ENCODE measurements at places on chromosomes 4 and X.

DNA sequence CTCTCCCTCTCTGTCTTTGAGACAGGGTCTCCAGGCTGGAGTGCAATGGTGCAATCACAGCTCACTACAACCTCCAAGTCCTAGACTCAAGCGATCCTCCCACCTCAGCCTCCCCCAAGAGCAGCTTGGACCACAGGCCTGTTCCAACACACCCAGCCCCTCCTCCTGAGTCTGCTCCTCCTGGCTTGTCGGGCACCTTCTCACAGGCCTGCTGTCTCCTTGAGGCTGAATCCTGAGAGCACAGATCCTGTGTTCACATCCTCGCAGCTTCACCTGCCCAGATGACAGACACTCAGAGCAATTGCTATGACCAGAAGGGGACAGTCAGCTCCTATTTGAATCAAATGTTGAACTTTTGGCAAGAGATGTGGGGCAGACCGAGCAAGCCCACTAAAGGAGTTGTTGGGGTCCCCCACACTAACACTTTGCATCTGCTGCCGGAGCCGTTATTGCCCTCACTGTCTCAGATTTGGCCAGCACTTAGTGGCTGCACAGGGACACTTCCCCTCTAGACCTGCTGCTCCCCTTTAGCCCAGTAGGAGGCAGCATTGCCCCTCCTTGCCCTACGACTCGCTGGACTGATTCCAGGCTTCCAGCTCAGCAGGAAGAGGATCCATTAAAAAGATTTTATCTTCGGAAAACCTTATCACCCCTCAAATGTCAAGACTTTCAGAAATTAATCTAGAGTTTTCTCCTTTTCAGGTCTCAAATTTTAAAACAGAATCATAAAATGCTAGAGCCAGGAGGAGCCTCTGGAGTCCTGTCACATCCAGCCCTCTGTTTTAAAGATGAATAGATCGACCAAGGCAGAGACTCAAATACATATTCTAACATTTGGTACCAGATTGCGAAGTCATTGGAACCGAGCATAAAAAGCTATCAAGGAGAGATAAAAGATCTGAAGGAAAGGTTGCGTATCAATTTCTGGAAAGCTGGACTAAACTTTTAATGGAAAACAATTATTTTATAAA lies 113.7 kb downstream of the USP46 start:
- peak; percentile 81 for DNase-seq

- no peak for DNase-seq
Measured at GRCh38 chr4:106704253-106704870, 331.8 kb downstream of the DKK2 start.

DNA sequence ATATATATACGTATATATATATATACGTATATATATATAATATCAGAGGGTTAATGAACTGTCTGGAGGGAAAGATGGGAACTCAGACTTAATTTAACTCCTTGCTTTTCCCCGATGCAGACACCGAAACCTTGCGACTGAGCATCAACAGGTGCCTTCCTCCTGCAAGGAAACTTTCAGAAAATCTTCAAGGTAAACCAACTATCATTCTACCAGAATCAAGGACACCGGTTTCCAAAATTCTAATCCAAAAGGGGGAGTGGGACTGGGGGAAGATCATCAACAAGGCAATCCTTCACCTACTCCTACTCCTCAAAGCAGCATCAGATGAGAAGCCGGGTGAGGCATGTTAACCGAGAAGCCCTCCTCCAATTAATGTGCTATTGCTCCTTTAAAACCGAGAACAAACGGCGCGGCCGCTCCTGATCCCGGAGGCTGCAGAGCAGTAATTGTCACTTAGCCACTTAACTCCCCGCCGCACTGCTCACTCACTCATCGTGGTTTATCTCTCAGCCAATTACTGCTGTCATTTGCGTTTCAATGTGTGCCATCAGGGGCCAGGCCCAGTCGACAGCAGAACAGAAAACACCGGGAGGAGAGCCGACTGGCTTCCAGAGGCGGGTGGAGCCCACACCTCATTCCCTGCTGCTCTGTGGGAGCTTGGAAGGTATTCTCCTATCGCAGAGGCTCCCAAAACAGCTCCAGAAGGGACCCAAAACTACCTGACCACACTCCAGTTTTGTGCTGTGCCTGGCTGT lies 61.7 kb downstream of the MAML3 start:
- no peak for DNase-seq

GRCh38 chr4:98433691-98434090 lies 172.5 kb downstream of the RAP1GDS1 start:
- no peak for DNase-seq

DNA sequence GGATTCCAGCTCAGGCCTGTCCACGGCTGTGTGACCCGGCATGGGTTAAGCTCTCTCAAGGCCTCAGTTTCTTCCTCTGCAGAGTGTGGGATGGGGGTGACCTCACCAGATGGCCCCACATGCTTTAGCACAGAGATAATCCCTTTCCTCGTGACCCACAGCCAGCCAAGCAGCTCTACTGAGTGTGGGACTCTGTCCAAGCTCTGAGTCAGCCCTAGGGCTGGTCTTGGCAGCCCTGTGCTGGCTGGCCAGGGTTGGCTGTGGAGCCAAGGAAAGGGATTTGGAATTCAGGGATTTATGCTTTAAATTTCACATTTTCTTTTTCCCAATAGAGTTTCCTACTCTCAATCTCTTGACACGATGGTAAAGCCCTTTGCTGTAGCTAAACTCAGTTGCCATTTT lies 19.7 kb upstream of the SPON2 start:
- DNase-seq = peak; percentile 88

DNA sequence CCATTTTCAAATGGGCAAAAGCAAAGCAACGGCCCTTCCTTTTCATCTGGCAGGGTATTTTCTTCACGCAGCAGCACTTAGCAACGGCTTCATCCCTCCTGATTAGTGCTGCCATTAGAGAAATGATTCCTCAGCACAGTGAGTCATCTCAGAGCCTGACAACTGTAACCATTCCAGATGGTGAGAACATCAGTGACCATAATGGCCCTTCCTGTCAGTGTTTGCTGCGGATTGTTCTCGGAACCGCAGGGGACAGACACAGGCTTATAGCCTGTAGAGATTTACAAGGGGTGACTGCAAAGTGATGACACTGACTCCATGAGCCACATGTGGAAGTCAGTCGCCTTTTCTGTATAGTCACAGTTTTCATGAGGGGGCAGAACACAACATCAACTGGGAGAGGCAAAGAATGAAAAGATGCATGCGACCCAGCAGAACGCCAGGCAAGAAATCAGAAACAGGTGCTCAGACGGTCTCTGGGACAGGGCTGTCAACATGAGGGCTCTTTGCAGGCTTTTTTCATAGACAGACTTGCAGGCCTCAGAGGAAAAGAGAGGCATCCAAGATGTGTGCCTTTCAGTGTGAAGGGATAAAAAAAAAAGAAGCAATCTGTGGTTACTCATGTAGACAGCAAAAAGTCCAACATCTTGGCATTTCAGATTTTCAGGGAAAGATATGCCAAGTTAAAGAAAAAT lies 69.9 kb upstream of the FBXW7 start:
- DNase-seq = no peak

GRCh38 chr4:1155314-1155713 lies 17.1 kb downstream of the SPON2 start:
- no peak for DNase-seq

- DNase-seq = no peak
Measured at GRCh38 chr4:105092356-105092755, 54.3 kb upstream of the TET2 start.

GRCh38 chrX:44113337-44113736 lies 140.1 kb upstream of the NDP start:
- no peak for DNase-seq

GRCh38 chrX:131219271-131219670 lies 69.8 kb downstream of the IGSF1 start:
- no peak for DNase-seq

DNA sequence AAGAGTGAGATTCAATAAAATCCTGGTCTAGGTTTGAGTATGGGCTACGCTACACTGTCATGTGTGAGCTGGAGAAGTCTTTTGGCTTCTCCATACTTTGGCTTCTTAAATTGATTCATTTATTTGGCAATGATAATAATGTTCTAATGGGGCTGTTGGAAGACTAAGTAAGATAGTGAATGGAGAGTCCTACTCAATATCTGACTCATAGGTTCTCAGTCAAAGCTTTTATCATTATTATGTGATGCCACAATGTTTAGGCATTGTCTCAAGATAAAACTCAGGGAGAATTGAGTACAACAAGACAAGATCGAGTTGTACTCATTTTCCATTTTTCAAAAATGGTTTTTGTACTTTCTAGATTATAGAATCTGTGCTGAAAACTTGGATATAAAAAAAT lies 92.5 kb upstream of the VEGFC start:
- DNase-seq = no peak

DNA sequence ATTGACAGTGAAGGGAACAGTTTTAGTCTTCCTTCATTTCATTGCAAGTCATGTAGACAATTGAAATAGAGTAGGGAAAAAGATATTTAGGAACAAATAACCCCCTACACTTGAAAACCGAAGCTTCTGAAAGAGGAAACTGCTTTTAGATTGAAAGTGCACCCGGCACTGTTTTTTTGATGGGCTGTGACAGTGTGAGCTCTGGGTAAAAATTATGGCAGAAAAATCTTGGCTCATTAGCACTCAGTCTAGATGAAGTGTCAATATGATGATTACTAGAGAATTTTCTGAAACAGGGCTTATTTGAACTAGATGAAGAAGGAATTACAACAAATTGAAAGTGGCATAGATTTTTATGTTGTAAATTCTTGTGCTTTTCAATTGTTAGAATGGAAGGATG lies 1132.4 kb downstream of the RAPGEF2 start:
- DNase-seq = no peak

DNA sequence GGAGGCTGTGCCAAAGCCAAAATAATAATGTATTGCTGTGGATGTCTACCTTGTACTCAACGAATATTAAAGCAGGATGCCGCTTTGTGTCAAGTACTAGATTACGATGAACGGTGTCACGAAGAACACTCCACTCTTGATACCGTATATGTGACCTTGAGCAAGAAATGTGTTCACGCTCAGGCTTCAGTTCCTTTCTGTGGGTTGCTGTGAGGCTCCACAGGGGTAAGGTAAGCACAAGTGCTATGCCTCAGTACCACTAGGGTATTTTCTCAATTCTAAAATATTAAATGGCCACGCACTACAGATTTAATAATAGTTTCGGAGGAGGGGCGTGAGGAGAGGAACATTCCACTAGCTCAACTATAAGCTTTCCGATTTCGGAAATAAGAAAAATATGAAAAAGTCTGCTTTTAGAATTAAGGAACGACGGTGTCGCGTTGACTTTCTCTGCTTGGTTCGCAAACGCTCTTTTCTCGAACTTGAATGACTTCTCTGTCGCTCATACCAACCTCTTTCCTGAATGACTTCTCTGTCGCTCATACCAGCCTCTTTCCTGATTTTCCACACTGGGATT lies 607 bp upstream of the SCOC start:
- DNase-seq = peak; percentile 45

GRCh38 chrX:112587194-112587593 lies 92.5 kb downstream of the LHFPL1 start:
- DNase-seq = no peak

DNA sequence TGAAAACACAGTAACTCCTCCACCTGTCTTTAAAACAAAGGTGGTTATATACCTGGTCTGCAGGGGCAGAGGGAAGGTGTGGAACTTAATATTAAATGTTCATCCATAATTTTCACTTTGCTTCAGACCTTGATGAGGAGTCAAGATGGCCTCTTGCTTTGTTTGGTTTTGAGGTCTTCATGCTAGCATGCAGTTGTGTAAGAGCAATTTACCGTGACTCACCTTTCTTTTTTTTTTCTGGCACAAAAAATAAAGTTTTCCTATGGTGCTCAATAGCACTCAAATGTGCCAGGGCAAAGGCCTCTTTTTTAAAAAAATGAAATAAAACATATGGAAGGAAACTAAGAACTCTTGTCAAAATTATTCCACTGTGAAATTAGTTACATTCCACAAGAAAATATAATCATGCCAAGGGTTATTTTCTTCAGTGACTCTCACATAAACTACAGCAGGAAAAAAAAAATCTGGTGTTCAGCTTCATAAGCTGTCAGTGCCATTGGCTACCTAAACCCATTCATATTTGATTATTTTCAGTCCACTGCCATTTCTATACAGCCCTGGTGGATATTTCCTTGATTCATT lies 128.2 kb downstream of the SLC7A11 start:
- no peak for DNase-seq

DNA sequence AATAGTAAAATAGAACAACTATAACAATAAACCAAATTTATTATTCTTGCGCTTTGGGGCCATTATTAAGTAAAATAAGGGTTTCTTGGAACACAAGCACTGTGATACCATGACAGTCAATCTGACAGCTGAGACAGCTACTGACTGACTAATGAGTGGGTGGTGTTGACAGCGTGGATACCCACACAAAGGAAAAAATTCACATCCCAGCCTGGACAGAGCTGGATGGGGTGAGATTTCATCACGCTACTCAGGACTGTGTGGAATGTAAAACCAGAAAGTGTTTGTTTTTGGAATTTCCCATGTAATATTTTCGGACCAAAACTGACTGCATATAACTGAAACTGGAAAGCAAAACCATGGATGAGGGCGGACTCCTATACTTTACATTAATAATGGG lies 48.8 kb downstream of the IGFBP7 start:
- DNase-seq = no peak

GRCh38 chr4:7344636-7345155 lies 90.0 kb downstream of the PSAPL1 start:
- DNase-seq = no peak

DNA sequence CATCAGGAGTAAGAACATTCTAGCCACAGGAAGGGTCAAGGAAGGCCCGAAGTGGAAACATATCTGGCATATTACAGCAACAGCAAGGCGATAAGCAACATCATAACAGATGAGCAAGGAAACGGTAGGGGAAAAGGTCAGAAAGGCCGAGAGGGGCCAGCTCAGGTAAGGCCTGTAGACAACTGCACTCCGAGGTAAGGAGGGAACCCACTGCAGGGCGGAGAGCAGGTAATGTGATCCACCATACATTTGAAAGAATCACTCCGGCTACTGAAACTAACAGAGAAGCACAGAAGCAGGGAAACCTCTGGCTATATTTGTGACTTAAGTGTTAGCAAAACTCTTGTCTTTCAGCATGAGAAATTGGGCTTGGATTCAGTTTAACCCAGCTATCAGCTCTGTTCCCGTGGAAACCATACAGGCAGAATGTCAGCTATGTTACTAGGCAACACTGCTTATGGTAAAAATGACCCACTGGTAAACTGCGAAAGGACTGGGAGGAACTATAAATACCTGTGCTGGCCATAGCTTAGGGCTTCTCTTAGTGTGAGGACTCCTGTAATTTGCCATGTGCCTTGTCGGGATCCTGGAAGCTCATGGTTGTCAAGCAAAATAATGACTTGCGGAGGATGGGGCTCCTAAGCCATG lies 31.0 kb downstream of the FRYL start:
- no peak for DNase-seq

DNA sequence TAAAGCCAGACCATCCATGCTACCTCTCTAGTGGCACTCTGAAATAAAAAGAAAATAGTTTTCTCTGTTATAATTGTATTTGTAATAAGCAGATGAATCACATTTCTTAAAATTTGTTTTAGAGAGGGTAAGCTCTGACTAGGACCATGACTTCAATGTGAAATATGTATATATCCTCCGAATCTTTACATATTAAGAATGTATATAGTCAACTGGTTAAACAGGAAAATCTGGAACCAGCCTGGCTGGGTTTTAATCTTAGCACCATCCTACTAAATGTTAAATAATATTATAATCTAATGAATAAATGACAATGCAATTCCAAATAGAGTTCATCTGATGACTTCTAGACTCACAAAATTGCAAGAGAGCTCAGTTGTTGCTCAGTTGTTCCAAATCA lies 1.5 kb downstream of the FGB start:
- no peak for DNase-seq

GRCh38 chr4:76712564-76712963 lies 185.4 kb downstream of the SOWAHB start:
- DNase-seq = no peak

Measured in right forelimb (tissue), 1 donor.